ENCODE measurements at places on chromosomes 2 and 18. TPM values are rescaled to one million over a fixed set of nuclear protein-coding genes. Genes with fewer than 3 reads are reported as not detected.

The TMEM169 gene
- 0.37 TPM for total RNA-seq

The POTEE gene
- 0.03 TPM for total RNA-seq

The HOXD10 gene
- total RNA-seq = 7.0 TPM

The REG1B gene
- not detected for total RNA-seq

Data from A549 treated with CpdA at 1 μM for 4 hours (cell line).